ENCODE measurements at places on chromosomes 4 and X. TPM values are rescaled to one million over a fixed set of nuclear protein-coding genes. Genes with fewer than 3 reads are reported as not detected.

The NAP1L2 gene
- 33.4 TPM for total RNA-seq

The ZNF718 gene
- total RNA-seq, result 22.8 TPM

The SHROOM4 gene
- total RNA-seq, result 1.7 TPM

The EDNRA gene
- total RNA-seq, result 9.7 TPM

The PITX2 gene
- total RNA-seq, result not detected

The UCP1 gene
- total RNA-seq, result not detected

The OFD1 gene
- 20.7 TPM for total RNA-seq

The FNIP2 gene
- 66.6 TPM for total RNA-seq

The OSTC gene
- total RNA-seq, result 57.2 TPM

The MAGEC2 gene
- not detected for total RNA-seq

The HS3ST1 gene
- 15.0 TPM for total RNA-seq

The CT55 gene
- not detected for total RNA-seq

The MAGEA11 gene
- total RNA-seq, result not detected

The BRS3 gene
- not detected for total RNA-seq

The PABPC1L2B gene
- total RNA-seq, result not detected

The ITIH6 gene
- total RNA-seq, result not detected

The GPR82 gene
- not detected for total RNA-seq

The C1QTNF7 gene
- total RNA-seq, result 2.8 TPM

The NEUROG2 gene
- 10.1 TPM for total RNA-seq

The ASB9 gene
- 0.94 TPM for total RNA-seq

The CSAG3 gene
- not detected for total RNA-seq

The ADAMTS3 gene
- 21.5 TPM for total RNA-seq

The CASP3 gene
- 60.5 TPM for total RNA-seq

The DIPK2B gene
- total RNA-seq, result 1.7 TPM

The GPC3 gene
- total RNA-seq, result 5.3 TPM

The PRDM5 gene
- total RNA-seq, result 17.2 TPM

The RAB28 gene
- total RNA-seq, result 31.4 TPM

The ODAM gene
- not detected for total RNA-seq

The CT47B1 gene
- not detected for total RNA-seq

The PAK3 gene
- total RNA-seq, result 119 TPM

The HSD17B10 gene
- 28.5 TPM for total RNA-seq

The WAS gene
- total RNA-seq, result 0.16 TPM

The PAGE4 gene
- total RNA-seq, result not detected

The VCX3A gene
- total RNA-seq, result not detected

The CHIC1 gene
- 20.9 TPM for total RNA-seq

The P2RY4 gene
- total RNA-seq, result 0.16 TPM

The CHM gene
- total RNA-seq, result 42.1 TPM

The OTUD6A gene
- total RNA-seq, result not detected

The UGT2B7 gene
- not detected for total RNA-seq

The CXCL8 gene
- 5.1 TPM for total RNA-seq

The EMCN gene
- total RNA-seq, result 4.2 TPM

The ARHGEF6 gene
- total RNA-seq, result 23.1 TPM

The VEGFD gene
- not detected for total RNA-seq

The KCNE5 gene
- total RNA-seq, result 1.9 TPM

The SSX2 gene
- not detected for total RNA-seq

The DNAAF6 gene
- not detected for total RNA-seq

The GABRE gene
- 0.94 TPM for total RNA-seq

The TXK gene
- 3.1 TPM for total RNA-seq

The RS1 gene
- total RNA-seq, result 0.16 TPM

The AKAP4 gene
- total RNA-seq, result not detected

The ATOH1 gene
- not detected for total RNA-seq

The ANKRD37 gene
- total RNA-seq, result 25.1 TPM

The TLL1 gene
- total RNA-seq, result 0.78 TPM

The PLK4 gene
- total RNA-seq, result 11.7 TPM

The GRPR gene
- 2.2 TPM for total RNA-seq
